ENCODE measurements at places on chromosomes 4 and X.

DNA sequence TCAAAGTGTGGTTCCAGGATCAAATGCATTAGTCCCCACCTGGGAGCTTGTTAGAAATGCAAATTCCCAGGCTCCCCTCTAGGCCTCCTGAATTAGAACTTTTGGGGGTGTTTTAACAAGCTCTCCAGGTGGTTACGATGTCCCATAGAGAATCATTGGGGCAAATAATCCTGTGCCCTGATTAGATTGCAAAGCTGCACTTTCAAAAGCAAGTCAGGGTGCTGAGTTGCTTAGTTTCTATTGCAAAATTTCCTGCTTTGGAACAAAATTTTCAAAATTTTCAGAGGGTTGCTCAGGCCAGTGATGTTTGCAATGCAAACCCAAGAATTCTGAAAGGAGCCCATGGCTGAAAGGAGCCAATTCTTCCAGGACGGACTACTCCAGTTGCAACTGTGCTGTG lies 71.0 kb downstream of the MGST2 start:
- no peak for DNase-seq

DNA sequence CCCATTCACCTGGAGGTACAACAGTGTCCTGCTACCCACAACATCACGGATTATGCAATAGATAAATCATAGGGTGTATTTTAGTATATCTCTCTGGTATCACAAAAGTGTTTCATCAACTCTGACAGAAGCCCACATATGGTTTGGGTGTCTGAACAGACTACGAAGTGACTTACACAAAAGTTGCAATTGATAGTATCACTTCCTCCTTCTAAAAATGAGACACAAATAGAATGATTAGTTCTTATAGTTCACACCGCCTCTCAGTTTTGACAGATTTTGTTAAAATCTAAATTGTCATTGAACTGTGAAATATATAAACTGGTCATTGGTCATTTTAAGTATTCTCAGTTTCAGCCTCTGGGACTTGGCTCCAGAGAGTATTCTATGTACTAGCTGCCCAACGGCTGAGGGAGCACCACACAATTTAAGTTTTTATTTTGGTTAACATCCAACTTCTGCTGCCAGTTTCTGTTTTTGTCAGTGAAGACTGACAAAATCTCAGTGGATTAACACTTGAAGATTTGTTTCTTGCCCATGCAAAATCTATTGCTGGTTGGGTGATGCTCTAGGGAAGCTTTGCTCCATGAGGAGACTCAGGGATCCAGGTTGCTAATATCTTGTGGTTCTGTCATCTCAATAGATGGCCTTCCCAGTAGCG lies 113.8 kb upstream of the PUDP start:
- no peak for DNase-seq

DNA sequence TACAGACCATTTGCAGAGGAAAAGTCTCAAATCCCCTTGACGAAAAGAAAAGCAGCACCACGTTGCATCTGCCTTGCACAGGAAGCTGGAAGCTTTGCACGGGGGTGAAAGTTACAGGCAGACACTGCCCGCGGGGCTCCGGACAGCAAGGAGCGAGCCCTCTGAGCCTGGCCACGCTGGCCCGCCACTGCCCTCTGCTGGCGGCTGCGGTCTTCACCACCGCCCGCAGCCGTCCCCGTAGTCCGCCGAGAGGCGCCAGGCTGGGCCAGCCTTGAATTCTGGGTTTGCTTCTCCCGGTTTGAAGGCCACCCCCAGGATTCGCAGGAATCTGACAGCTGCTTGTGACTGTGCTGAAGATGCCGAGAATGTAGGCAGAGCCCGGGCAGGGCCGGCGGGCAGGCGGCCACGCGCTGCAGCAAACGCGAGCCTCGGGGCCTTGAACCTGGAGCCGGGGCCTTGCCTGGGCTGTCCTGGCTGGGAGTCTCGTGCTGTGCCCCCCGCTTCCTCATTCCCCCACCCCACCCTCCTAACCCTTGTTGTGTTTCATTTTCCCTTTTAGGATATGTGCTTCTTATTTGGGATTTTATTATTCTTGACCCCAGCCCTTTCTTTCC lies 49.2 kb downstream of the ENPP6 start:
- DNase-seq = peak; percentile 74

GRCh38 chr4:188305690-188306089 lies 166.4 kb downstream of the TRIML1 start:
- DNase-seq = no peak

GRCh38 chr4:41930139-41930831 lies 4.9 kb upstream of the TMEM33 start:
- DNase-seq = no peak

Measured in right kidney (tissue), 9 donors.